SW 1271 (cell line): ENCODE measurements at places on chromosomes 3 and 15.

DNA sequence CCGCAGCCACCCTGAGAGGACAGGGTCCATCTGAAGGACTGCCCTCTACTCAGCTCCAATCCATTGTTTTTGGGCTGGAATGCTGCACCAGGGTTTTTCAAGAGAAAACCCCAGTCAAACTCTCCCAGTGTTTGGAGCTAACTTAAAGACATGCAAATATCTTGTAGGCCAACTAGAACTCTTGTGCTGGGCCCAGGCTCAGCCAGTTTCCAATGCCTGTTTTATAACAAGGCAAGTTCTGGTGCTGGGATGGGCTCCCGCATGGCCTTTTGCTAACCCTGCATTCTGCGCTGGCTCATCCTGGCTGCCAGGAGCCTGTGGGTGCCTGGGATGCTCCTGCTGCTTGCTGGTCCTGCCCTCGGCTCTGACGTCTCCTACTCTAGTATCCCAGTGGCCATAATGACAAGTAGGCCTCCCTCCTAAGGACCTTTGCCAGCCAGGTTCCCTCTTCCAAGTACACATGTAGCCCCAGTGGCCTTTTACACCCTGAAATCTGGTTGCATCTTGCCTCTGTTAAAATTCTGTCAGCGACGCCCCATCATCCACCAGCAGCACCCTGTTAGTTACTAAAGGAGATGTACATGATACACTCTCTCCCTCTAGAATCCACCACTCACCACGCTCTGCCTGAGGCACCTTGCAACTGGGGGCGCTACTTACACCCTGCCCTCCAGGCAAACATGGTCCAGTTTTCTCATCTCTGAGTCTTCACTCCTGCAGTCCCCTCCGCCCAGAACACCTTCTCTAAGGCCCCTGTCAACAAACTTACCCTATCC, 30.5 kb upstream of the RAB6B start:
- DNase-seq = no peak

- DNase-seq = no peak
Measured at GRCh38 chr3:64352639-64352992, 127.3 kb upstream of the PRICKLE2 start.

GRCh38 chr15:79168922-79169456, 78.4 kb upstream of the RASGRF1 start:
- DNase-seq = peak; percentile 31

DNA sequence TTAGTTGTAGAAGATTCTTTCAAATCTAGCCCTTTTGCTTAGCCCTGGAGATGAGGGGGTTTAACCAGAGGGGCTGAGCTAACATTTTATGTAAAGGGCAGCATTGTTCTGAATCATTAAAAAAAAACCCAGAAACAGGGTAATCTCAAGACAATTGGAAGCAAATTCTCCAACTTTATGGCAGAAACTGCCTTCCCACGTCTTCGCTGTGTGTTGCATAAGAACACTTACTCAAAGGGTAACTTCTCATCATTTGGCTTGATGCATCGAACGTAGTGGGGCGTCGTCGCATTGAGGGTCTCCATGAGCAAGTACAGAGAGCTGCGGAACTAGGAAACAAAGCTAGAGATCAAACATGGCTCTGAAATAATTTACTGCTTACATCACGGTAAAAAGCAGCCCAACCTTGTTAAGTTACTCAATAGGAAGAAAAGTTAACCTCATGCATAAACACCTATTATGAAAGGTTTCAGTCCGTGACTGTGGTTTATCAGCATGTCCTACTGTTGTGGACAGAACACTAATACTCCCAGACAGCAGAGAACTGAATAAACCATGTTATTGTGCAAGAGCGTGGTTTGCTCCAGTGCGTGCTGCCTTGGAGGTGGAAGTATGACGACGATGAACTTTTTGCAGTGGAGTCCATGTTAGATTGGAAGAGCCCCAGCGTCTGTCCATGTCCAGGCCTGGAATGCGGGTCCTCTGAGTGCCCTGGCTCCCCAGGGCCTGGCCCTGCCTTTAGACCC, 48.7 kb downstream of the MYO5C start:
- DNase-seq = no peak

GRCh38 chr3:17740721-17741141, 1.7 kb downstream of the TBC1D5 start:
- no peak for DNase-seq

DNA sequence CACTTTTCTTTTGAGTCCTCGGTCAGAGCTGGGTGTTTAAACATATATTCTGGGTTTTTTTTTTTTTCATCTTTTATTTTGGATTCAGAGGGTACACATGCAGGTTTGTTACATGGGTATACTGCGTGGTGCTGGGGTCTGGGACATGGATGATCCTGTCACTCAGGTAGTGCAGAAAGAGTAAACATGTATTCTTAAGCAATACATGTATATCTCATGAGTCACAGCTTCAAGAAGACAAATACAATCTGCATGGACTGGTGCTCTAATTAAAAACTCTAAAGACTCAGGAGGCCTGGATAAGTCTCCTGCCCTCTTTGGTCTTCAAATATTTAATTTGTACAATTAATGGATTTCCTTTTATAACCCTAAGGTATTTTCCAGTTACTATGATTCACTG, 50.6 kb upstream of the PHLDB2 start:
- DNase-seq = no peak

DNA sequence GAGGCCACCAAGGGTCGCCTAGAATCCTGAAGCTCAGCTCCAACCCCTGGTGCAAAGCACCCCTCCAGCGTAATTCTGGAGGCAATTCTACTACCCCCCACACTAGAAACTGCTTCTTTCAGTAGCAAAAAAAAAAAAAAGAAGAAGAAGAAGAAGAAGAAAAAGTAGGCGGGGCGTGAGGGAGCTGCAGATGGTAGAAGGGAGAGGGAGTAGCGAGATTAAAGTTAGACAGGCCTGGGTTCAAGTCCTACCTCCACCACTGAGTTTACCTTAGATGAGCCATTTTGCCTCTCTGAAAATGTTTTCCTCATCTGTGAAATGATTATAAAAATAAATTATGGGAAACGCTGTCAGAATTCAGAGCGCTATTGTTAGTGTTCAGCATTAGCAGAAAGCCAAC, 913 bp downstream of the FAM174B start:
- no peak for DNase-seq

- DNase-seq = no peak
Measured at GRCh38 chr3:100516232-100516631, 23.8 kb downstream of the TMEM45A start.

DNA sequence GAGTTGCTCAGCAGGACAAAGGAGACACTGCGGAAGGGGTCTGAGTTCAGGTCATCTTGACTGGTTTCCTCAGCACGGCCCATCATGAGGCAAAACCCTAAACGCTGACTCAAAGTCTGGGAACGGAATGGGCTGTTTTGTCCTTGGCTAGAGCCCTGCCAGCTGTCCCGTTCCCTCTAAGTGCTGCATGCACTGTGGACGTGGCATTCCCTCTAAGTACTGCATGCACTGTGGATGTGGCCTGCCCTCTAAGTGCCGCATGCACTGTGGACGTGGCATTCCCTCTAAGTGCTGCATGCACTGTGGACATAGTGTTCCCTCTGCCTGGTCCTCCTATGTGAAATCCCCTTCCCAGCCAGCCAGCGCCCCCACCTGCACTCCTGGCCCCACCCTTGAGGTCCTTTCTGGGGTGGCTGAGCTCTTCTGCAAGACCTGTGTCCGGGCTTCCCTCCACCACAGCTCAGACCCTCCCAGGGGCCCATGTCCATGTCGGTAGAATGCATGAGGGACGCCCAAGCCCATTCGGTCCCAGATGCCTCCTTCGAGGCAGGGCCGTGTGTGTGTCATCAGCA, 36.7 kb downstream of the TM2D3 start:
- DNase-seq = no peak

GRCh38 chr3:172648747-172649146, 62.1 kb downstream of the NCEH1 start:
- no peak for DNase-seq

GRCh38 chr3:4065085-4065484, 238.1 kb upstream of the SETMAR start:
- DNase-seq = no peak

DNA sequence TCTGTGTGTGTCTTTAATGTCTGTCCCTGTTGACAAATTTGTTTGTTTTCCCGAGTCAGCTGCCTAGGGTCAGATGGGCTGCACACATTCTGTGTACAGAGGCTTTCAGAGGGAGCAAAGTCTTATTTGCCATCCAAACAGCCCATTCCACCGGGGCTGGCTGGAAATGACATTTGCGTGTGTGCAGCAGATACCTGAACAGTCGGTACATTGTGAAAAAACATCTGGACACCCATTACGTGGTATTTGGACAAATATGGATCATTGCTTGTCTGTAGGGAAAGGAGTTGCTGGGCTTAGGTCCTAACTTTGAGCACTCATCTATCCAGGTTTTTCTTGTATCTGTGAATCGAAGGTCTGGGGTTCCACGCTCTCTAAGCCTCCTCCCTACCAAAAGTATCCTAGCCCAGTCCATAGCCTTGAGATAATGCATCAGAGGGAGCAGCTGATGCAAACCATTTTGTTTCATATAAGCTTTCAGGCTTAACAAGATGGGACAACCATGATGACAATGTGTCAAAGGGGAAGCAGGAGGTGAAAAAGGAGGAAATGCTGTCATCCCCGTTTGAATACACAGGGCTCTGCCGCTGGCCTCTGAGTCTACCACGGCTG, 22.2 kb upstream of the CMTM8 start:
- no peak for DNase-seq

DNA sequence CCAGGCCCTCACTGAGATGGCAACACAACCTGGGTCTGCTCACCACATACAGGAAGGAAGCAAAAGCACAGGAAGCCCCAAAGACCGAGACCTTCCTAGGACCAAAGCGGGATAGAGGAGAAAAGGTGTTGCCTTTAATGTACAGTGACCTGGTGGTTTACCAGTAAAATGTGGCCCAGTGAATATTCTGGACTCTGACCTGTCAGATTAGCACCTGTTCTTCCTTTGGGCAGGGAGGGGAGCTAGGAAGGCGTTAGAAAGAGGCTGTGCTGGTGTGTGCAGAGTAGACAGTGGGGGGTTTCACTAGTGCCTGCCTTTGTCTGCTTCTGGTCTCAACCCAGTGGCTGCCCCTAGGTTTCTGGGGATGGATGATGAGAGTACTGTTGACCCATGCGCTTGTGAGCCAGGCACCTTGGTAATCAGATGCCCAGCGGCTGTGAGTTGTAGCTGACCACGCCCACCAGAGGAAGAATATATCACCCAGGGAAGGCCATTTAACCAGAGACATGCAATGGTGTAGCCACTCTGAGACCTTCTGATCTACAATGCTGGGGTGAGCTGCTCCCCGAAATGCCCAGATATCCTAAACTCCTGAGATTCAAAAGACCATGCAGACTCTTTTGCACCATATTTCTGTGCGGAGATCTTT, 90.1 kb upstream of the NEO1 start:
- no peak for DNase-seq

DNA sequence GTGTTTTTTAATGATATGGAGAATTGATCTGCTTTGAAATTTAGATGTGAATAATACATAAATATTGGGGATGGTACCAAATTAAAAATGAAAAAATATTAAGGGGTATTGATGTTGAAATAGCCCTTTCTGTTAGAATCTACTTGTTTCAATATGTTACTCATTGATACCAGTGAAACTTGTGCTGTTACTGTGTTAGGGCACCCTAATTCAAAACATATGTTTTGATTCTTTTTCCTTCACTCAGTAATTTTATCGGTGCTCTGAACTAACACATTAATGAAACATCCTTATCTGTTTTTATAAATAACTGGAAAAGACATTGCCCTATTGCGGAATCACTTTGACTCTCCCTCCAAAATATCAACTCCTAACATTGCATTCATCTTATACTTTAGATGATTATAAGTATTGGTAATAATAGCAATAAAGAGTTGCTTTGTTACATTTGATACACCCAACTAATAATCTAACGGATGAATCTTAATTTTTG, 52.0 kb upstream of the CCNB2 start:
- DNase-seq = no peak

- DNase-seq = no peak
Measured at GRCh38 chr3:11021611-11022011, 29.1 kb downstream of the SLC6A1 start.
